ENCODE measurements at places on chromosomes 6 and 20.

GRCh38 chr20:37331060-37331857 is 14.7 kb upstream of the SRC start:
- DNase-seq: no peak

GRCh38 chr20:53013183-53013582 is 41.0 kb downstream of the TSHZ2 start:
- DNase-seq: no peak

GRCh38 chr6:26545627-26546026 is 7.5 kb downstream of the HMGN4 start:
- no peak for DNase-seq

GRCh38 chr20:61608275-61609085 is 356.4 kb downstream of the CDH4 start:
- DNase-seq: no peak

- DNase-seq: peak; percentile 48
These were observed 106.5 kb upstream of the LAMP5 start for GRCh38 chr20:9407805-9408421.

GRCh38 chr20:35108921-35109320 is 16.3 kb upstream of the TRPC4AP start:
- DNase-seq: no peak

DNA sequence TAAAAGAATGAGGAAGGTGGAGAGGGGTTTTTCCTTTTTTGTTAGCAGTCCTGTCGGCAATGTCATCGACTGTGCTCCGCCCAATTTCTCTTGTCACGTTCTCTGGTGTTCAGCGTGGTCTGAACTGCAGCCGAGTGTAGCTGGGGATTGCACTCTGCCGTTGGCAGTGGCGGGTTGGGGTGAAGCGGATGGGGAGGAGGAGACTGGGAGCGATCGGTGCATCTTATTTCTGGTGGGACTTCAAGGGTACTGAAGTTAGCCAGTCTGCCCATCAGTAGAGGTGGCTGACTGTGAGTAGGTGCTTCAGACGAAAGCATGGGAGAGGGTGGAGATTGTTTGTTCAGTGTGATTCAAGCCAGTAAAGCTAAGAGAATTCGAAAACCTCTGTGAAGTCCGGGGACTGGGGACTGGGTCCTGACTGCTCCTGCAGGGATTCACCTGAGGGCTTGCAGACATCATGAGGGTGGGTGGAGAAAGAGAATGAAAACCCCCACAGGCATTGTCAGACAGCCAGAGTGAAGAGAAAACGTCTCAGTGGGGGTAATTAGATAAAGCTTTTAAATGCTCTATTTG is 5.1 kb downstream of the RREB1 start:
- DNase-seq: peak; percentile 50

- DNase-seq: no peak
These were observed 107.4 kb downstream of the SAMD5 start for GRCh38 chr6:147615659-147616456.

DNA sequence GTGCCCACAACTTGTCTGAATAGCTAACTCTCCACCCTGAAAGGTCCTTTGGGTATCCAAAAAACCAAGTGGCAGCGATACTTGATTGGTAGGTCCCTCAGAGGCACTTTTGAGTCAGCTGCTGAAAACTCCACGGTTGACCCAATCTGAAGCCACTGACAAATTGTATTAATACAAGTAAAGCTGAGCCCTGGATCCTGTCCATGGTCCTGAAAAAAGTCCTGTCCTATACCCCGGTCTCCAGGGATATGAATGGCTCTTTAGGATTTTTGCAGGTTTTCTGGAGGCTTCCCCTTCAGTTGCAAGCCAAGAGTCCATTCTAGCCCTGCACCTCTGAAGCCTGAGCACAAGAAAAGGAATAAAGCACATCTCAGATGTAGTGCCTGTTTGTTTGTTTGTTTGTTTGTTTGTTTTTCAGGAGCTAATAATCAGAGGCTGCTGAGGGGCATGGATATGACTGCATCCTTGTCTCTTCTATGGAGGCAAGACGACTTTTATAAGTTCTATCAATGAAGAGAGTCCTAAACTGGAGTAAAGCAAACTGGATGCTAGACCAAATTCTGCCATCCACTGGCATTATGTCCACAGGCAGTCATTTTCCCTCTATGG is 1.7 kb upstream of the SLC12A5 start:
- DNase-seq: peak; percentile 34

DNA sequence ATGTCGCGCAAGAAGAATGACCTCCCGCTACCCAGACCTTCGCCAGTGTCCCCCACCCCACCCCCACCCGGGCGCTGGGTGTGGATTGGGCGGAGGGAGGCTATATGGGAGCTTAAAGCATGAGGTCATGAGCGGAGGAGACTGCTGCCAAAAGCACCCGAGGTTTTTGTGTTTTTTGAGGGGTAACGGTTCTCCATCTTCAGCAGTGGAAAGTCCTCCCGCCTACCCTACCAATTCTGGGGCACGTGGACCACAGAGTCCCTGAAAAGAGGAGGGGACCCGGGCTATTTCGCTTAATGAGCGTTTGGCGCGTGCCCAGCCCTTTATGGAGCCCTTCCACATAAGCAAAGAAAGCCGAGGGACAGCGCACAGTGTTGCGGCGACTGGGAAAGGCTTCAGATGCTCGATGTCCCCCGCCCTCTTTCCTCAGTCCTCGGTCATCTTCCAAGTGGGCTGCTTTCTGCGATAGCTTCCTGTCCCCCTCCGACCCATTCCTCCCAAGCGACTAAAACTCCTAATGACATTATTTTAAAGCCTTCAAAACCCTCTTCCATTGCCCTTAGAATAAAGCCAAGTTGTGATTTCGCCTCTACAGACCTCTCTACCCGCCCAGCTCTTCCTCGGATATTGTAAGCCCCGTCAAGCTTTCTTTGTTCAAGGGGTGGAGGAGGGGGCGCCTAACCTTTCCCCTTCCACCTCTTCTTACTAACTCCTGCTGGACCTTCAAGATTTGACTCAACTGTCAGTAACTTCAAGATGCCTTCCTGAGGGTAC is 2.1 kb upstream of the TRERF1 start:
- no peak for DNase-seq

DNA sequence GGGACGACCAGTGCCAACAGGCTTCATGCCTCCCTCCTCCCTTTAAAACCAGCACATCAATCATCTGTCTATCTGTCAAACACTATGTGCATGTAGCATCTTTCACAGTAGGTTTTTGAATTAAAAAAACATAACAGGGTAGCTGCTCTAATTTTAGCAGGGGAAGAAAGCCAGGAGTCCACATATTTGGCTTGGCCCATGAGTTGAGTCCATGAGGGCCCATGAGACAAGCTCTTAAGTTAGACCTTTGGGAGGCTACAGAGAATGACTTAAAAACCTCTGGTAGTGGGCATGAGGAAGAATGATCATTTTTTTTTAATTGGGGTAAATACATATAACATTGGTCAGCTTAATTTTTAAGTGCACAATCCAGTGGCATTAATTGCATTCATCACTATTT is 194.9 kb downstream of the UTRN start:
- DNase-seq: no peak

GRCh38 chr6:83962582-83962981 is 71.0 kb upstream of the MRAP2 start:
- DNase-seq: no peak

GRCh38 chr6:154996841-154997311 is 1.8 kb downstream of the TIAM2 start:
- no peak for DNase-seq

DNA sequence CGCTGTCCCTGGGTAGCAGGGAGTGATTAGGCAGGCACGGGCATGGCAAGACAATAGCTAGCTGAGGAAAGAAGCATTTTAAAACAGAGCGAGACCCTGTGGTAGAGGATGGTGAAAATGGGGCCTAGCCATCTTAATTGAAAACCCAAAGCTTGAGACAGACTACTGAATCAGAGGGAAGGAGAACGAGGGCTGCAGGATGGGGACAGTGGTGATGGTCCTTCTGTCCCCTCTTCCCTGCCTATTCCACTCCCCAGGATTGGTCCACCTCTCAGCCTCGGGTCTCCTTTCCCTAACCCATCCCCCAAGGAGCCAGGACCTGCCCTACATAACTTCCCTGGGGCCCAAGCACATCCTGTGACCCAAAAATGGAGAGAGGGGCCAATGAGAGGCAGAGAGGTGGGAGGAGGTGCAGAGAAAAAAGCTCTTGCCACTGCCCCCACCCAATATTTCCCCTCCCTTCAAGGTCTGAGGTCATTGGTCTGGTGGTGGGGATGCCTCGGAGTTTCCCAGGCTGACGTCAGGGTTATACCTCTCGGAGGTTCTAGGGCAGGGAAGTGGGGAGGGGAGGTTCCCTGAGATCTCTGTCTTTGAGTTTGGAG is 884 bp upstream of the CUTA start:
- DNase-seq: peak; percentile 87

DNA sequence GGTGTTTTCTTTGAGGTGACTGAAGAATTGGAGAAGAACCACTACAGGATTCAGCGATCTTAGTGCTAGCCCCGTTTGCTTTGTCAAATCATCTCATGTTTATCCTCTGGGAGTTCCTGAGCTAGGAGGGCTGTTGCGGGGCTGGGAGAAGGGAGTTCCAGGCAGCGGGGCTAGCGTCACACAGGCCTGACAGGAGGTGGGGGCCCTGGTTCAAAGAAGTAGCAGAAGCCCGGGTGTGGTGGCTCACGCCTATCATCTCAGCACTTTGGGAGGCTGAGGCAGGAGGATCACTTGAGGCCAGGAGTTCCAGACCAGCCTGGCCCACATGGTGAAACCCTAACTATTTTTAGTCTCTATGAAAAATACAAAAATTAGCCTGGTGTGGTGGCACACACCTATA is 33.2 kb upstream of the SULF2 start:
- DNase-seq: no peak

- no peak for DNase-seq
These were observed 21.6 kb downstream of the TPX2 start for GRCh38 chr20:31760519-31761240.

GRCh38 chr20:54377992-54378773 is 97.2 kb upstream of the DOK5 start:
- DNase-seq: no peak

DNA sequence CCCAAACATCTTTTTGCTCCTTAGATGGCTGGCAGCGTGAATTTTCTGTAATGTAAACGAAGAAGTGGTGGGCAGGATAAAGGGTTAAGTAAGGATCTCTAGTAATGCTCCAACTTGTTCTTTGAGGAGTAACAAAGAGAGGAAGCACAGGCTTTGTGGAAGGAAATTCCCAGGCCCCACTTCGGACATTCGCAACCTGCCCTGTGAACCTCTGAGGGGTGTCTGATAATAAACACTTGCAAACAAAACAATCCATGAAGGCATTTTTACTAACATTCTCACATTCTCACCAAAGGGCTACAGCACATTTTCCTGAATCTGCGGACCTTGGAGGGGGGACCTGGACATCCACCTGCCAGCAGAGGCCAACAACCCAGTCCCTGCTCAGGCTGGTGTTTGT is 25.8 kb upstream of the ADGRF5 start:
- DNase-seq: no peak

GRCh38 chr6:43024436-43024835 is 3.0 kb downstream of the RRP36 start:
- DNase-seq: no peak

DNA sequence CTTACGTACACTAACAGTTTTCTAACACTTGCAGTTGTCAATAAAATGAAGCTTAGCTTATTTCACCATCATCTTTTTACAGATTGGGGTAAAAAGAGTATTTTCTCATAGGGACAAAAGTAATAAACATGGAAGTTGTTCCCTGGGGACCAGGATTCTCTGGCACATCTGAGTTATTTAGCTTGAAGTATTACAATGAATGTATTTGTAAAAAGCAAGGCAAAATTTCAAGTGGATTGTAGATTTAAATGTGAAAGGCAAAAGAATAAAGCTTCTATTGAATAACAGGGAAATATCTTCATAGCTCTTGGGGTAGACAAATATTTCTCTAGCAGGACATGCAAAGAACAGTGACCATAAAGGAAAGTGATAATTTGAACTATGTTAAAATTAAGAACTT is 260.0 kb upstream of the ECI2 start:
- DNase-seq: no peak

- no peak for DNase-seq
These were observed 14.5 kb downstream of the LAMA5 start for GRCh38 chr20:62352402-62353288.

GRCh38 chr20:62297449-62298227 is 5.2 kb upstream of the ADRM1 start:
- no peak for DNase-seq

DNA sequence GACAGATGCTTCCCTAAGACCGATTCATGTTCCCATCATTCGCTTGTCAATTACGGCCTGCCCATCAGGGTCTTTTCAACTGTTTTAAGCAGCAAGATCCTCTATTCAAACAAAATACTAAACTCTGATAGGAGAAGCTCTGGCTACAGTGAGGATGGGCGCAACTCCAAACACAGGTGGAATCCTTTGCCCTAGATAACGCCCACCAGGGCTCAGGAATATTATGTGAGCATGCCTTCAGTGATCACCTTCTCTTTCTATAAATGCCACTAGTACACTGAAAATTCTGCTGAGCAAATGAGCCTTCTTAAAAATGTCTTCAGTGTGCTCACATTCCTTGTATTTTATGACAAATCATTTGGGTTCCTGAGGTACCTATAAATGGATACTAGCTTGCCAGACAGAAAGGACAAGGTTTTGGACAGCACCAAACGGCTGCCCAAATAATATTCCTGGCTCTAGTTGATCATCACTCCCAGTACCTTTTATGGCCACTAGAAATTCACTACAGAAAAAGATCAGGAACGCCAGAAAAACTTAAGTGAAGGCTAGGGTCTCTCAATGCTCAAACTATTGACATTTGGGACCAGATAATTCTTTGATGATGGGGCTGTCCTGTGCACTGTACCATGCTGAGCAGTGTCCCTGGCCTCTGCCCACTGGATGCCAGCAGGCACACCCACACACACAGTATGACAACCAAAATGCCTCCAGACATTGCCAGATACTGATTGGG is 13.1 kb downstream of the ZNF217 start:
- no peak for DNase-seq

All from CD4-positive, alpha-beta T cell treated with Interleukin-10 for 1 hour (primary cell).